A549 treated with CORT108297 at 1 μM for 4 hours (cell line): ENCODE measurements at places on chromosomes 6 and 20. TPM values are rescaled to one million over a fixed set of nuclear protein-coding genes. Genes with fewer than 3 reads are reported as not detected.

TUBE1 gene
- 5.7 to 7.1 TPM (median 6.4 TPM) in 5 replicates for total RNA-seq

KCNQ5 gene
- total RNA-seq: 1.2 to 2.1 TPM (median 1.8 TPM) in 5 replicates

EPB41L1 gene
- 48.6 to 70.8 TPM (median 64.3 TPM) in 5 replicates for total RNA-seq

NKX2-2 gene
- not detected in 5 replicates for total RNA-seq

SLA2 gene
- not detected in 5 replicates for total RNA-seq
